ENCODE measurements at places on chromosomes 11 and 22.

GRCh38 chr11:100221791-100222190 lies 465.3 kb upstream of the ARHGAP42 start:
- DNase-seq = no peak

DNA sequence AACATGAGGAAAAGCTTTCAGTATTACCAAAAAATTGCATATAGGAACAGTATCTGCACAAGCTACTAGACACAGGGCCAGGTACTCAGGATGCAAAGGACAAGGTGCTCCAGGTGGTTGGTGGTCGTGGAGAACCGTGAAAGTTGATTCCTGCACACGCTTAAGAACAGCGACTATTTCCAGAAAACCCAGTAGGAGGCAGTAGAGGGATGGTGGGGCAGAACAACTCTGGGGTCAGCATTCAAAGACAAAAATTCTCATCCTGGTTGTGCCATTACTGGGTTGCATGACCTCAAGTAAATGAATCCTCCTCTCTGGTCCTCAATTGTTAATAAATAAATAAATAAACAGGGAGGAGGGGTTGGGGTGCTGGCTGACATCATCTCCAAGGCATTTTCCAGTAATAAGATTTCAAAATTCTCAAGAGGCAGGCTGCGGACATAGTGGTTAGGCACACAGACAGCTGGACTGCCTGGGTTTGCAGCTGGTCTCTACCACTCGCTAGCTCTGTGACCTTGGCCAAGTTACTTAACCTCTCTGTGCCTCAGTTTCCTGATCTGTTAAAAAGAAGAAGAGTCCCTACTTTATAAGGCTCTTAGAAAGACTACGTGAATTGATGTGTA lies 89.6 kb downstream of the ISX start:
- no peak for DNase-seq

DNA sequence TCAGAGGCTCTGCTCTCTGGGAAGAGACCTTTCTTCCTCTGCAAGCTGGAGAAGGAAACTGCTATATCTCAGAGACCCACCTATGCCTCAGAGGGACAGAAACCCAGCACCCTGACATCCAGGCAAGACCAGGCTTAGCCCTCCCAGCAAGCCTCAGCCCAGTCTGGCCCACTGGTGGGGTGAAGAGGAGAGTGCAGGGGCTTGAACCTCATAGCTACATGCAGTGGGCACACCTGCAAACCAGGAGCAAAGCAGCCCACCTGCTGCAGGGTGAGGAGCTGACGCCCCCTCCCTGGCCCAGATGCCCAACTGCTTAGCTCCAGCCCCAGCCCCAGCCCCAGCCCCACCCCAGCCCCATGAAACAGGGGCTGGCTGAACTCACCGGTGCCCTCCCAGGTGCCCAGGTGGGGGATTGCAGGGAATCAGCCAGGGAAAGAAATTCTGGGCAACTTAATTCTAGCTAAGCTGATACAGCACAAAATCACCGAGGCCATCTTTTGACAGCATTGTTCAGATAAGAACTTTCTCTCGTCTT lies 246.8 kb downstream of the BUD13 start:
- DNase-seq = no peak

DNA sequence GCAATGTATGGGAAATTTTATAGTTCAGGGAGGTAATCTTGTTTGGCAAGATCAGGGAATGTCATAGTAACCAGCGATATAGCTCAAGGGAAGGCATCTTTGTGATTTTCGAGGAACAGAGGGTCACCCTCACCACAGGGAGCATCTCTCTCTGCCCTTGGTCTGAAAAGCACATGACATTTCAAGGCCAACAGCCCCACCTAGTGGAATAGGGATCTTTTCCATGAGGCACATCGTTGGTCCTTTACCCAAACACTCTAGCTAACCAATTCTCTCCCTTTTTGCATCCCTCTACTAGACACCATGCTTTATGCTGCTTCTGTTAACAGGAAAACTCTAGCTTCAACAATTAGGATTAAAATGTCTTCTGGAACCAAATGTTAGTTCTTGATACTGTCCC lies 179.0 kb downstream of the GRM5 start:
- DNase-seq = peak; percentile 8

GRCh38 chr11:72581067-72581466 lies 93.2 kb downstream of the PDE2A start:
- no peak for DNase-seq

DNA sequence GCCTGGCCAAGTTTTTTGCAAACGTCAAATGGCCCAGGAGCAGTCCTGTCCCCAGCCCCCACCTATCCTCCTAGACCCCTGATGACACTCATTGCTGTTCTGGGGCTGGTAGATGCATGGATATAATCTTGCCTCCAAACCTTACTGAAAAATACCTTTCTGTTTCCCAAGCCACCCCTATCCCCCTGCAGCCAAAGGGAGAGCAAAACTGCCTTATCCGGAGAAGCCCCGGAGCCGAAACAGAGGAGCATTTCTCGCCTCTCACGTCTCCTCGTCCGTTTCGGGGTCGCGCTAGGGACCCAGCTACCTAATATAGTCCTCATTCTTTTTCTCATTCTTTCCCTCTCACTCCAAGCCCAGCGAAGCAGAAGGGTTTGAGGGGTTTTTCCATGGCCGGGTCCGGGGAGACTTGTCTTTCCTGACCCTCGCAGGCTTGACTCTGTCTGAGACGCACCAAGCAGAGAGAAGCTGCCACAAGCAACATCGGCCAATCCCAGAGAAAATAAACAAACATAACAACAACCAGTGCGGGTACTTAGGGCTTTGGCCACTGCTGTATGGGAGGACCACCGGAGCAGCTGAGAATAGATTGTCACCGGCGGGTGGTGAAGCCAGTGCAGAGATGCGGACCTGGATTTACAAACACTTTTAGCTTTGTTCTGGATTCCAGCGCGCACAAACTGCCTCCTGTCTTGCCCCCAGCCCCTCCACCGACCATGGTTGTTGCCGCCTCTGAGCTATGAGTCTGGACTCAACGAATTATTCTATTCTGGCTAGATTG lies 1.6 kb downstream of the BSX start:
- DNase-seq = no peak

DNA sequence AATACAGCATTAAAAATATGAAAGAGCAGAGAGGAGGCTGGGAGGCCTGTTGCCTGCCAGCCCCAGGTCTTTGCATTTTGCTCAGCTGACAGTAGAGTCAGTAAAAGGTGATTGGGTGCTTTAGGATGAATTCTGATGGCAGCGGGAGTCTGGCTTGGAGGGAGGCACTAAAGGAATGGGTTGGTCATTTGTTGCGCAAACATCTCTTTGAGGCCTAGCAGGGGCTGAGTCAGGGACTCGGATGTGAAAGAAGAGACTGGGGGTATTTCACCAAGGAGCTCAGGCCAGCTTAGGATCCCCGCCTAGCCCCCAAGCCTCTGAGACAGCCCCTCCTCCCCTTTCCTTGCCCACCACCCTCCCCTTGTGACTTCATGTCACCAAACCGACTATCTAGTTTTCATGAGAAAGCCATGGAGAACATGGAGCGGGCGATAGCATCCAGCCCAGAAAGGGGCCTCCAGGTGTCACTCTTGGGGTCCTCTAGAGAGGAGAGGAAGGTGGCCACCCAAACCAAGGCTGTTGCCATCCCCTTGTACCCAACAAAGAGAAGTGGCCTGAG lies 9.7 kb downstream of the DGKZ start:
- DNase-seq = no peak

- DNase-seq = no peak
Observed at GRCh38 chr11:16293204-16293681, 63.1 kb downstream of the SOX6 start.

DNA sequence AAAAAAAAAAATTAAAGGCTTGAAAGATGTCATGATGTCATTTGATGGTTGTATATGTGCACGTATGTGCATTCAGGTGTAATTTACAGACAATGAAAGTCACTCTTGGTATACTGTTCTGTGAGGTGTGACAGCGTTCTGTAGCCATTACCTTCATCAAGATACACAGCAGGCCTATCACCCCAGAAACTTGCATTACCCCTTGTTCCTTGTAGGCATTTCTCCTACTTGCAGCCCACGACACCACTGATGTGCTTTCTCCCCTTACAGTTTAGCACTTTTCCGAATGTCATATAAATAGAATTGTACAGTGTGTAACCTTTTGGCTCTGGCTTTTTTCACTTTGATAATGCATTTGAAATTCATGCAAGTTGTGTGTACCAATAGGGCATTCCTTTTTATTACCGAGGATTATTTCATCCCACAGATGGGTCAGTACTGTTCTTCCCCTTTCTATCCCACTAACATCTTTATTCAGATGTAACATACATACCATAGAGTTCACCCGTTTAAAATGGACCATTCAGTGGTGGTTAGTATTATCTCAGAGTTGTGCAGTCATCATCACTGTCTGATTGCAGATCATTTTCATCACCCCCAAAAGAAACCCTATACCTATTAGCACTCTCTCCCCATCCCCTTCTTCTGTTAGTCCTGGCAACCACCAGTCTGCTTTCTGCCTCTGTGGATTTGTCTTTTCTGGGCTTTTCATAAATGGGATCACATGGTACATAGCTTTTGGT lies 30.3 kb downstream of the BCR start:
- DNase-seq = no peak

- no peak for DNase-seq
Observed at GRCh38 chr22:20441631-20442484, 4.2 kb upstream of the SCARF2 start.

- no peak for DNase-seq
Observed at GRCh38 chr22:46828323-46828900, 66.0 kb downstream of the TBC1D22A start.

DNA sequence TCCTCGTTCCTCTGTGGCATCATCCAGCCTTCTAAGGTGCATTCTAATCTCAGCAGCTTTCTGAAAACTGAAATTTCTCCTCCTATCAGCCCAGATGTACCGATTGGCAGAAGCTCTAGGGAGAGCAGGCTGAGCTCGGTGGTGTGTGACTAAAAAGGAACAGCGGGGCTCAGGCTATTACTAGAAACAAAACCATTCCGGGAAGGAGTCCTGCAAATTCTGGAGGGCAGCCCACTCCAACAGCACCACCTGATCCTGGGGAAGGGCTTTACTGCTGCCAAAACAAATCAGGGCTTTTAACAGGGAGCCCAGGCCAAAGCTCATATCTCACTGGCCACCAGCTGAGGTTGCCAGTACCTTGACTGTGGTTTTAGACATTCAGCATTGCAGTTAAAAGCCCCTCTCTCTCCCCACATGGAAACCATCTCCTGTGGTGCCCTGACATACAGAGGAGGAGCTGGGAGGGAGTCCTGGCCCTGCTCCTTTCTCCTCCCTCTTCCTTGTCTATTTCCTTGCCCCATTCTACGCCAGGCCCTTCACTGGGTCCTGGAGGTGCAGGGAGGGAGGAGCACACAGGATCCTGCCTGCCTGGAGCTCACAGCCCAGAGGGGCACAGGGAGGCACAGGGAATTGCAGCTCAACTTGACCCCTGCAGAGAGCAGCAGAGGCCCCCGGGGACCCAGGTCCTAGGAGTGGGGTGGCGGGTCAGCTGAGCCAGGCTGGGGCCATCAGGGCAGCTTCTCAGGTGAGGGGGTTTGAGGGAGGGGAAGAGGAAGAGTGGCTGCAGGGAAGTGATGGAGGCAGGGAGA lies 889 bp downstream of the PLAAT4 start:
- DNase-seq = peak; percentile 54

- DNase-seq = no peak
Observed at GRCh38 chr11:23095650-23096189, 235.4 kb upstream of the CCDC179 start.

DNA sequence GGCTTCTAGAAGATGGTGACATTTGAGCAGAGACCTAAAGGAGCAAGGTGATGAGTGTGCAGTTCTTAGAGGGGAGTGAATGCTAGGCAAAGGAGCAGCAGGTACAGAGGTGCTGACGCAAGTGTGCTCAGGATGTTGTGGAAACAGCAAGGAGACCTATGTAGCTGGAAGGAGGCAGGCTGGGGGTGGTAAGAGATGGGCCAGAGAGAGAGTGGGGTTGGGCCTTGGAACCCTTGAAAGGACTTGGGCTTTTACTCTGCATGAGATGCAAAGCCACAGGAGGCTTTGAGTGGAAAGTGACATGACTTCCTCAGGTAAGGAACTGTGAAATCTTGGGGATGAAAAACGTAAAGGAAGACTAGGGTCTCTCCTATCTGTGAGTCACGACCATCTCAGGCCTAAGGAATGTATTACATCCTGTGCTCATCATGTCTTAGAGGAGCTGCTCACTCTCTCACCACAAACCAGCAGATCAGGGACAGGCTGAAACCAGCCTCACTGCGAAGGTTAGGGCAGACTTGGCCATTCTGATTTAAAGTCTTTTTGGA lies 65.4 kb downstream of the MICAL2 start:
- peak; percentile 56 for DNase-seq

DNA sequence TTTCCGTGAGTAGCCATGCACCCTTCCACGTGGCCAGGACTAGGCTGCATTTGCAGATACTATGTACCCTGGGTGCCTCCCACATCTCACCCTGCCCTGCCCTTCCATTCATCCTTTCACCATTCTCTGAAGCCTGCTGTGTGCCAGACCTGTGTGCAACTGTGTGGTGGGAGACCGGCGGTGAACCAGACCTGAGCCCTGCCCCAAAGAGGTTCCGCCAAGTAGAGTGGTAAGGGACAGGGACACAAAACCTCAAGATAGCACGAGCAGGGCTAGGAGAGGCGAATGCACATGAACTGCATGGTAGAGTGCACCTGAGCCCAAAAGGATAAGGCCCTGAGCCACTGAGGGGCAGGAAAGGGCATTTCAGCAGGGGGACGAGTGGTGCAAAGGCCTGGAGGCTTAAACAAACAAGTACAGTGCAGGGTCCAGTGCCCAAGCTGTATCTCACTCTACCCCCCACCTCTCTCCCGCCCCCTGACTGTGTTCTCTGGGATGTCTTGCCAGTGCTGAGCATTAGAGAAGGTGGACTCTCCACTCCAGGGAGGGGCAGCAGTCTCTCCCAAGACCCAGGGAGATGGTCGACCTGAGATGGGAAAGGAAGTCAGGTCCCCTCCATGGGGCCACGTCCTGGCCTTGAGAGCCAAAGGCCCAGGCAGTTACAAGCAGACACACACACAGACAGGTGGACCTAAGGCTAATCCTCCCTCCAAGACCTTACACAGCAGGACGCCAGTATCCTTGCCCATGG lies 14.1 kb upstream of the ARAP1 start:
- no peak for DNase-seq

DNA sequence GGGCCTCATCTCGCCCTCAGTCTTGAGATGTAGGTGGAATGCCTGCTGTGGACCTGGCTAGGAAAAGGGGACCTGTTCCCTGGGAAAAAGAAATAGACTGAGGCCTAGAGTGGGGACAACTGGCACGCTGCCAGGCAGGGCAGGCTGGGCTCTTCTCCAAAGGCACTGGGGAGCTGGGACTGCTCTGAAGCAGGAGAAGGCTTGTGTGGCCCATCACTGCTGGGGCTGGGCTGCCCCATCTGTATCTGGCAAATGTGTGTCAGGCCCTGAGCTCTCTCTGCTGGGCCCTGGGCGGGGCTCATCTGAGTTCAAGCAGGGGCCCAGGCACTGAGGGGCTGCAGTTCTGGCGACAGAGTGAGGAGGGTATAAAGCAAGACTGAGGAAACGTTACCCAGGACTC lies 32.9 kb downstream of the ARVCF start:
- no peak for DNase-seq

DNA sequence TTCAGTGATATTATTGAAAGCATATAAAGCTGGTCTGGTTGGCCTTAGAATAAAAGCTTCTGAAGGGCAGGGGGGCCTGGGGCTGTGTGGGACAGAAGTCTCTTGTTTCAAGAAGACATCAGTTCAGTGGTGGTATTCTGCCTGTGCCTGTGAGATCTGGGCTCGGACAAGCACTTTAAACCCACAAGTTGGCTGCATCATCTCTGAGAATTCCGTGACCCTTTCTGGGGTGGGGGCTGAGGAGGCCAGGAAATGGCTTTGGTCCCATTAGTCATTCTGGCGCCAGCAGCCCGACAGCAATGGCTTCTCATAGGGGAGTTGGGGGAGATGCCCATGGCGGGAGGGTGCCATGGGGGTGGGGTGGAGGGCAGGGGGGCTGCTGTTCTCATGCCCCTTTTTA lies 104.1 kb downstream of the PKNOX2 start:
- DNase-seq = no peak

- no peak for DNase-seq
Observed at GRCh38 chr22:39029227-39029626, 8.3 kb downstream of the APOBEC3D start.

All from fibroblast of the conjunctiva (primary cell).